ENCODE measurements at places on chromosomes 7 and 10. TPM values are rescaled to one million over a fixed set of nuclear protein-coding genes. Genes with fewer than 3 reads are reported as not detected.

DNA sequence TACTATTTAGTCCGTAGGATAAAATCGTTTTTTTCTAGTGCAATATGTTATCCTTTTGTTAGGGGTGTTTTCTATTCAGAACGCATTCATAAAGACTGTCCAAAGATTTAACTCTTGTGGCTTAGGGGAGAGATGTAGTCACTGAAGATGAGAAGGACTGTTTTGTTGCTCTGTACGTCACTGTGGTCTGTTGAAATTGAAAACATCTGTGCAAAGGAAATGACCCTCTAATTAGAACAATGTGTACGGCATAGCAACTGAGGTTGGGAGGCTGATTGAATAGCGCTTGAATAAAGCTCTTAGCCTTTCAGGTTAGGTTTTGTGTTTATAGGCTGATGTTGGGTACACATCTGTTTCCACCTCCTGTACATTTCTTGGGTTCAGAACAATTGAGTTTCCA lies 453.4 kb upstream of the AKR1E2 start:
- no peak for DNase-seq

SPAM1 gene
- total RNA-seq, result not detected

DNA sequence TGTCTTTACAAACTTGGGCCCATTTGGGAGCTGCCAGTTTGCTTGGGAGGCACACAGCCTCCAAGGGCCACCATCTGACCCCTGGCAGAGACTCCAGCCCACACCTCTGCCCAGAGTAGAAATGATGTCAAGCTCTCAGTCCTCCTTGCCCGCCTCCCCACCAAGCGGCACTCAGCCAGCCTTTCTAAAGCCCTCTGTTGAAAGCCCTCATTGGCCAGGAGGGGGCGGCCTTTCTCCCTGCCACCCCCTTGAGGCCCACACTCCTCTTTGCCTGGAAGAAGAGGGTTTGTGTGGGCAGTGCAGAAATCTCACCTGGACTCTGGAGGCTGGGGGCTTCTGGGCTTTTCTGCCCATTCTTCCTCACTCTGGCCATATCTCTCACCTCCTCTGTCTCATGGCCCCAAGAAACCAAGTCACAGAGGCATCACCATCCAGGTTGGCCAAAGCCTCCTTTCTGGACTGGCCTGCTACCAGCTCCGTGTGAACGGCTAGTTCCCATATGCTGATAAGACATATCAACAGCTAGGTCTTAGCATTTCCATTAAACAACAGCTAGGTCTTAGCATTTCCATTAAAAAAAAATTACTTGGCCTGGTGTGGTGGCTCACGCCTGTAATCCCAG lies 36.1 kb downstream of the UBTD1 start:
- peak; percentile 42 for DNase-seq

GRCh38 chr10:36248304-36248981 lies 606.3 kb upstream of the FZD8 start:
- no peak for DNase-seq

DNA sequence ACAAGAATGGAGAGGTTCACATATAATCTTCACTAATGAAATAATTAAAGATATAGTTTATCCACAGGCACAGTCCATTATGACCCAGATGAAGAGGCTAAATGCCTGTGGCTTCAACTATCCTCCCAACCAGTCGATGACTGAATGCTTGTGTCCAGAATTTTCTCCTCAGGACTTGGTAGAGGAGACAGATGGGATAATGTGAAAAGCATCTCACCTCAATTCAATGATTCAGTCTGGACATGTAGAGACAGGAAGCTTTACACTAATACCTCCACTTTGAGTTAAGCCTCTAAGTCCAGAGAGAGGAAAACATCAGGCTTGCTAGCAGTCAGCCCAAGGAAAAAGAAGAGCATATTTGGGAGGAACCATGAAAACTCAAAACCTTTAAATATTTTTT lies 59.1 kb upstream of the COL1A2 start:
- no peak for DNase-seq

URGCP gene
- total RNA-seq, result 29.8 TPM

DNA sequence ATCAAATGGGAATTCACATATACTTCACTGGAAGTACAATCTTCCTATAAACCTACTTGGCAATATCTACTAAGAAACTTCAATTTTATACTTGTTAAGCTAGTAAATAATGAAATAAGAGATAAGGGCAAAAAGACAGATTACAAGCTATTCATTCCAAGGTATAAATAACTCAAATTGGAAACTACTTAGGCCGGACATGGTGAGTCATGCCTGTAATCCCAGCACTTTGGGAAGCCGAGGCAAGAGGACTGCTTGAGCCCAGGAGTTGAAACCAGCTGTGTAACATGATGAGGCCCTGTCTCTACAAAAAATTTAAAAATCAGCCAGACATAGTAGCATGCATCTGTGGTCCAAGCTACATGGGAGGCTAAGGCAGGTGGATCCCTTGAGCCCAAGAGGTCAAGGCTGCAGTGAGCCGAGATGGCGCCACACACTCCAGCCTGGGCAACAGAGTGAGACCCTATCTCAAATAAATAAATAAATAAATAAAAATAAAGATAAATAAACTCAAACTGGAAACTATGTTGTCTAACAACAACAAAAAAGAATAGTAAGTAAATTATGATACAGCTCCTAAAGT lies 37.6 kb downstream of the ARHGAP21 start:
- DNase-seq, result no peak

DNA sequence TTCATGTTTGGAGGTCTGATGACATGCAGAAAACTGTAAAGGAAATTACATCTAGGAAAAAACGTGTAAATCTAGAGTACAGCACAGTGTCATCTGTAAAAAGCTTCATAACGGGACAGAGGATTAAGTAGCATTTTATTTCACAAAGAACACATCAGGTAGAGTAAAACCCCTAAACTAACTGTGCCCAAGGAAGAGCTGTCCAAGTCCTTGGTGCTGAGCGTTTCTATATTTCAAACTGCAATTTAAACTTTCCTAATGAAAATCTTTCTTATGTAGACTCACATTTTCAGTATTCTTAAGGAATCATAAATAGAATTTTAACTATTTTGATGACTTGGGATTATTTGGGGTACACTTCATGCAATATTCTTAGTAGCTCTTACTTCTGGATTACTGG lies 646.2 kb downstream of the IPMK start:
- DNase-seq, result no peak

GRCh38 chr10:98391578-98391991 lies 23.4 kb downstream of the PYROXD2 start:
- no peak for DNase-seq

- DNase-seq, result no peak
These were observed 5.6 kb downstream of the TMEM229A start for GRCh38 chr7:124027236-124027635.

LRRN3 gene
- not detected for total RNA-seq

DNA sequence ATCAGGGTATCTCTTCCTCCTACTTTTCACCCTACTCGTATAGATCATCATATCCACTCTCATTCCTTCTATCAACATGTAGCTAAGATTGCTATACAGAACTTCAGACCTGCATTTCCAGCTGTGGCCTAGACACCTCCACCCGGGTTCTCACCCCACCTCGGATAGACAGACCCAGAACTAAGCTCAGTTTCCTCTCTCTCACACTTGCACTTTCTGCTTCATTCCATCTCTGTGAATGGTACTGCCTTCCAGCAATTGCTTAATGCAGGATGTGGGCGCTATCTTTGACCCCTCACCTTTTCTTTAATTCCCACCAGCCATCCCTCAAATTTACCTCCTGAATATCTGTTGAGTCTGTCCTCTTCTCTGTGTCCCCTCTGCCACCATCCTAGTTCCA lies 35.7 kb downstream of the AGK start:
- no peak for DNase-seq

GRCh38 chr7:79159040-79159664 lies 294.3 kb downstream of the MAGI2 start:
- no peak for DNase-seq

FXYD4 gene
- not detected for total RNA-seq

HTR5A gene
- not detected for total RNA-seq

GRCh38 chr7:149261316-149261828 lies 624 bp upstream of the ZNF783 start:
- DNase-seq, result peak; percentile 62

- peak; percentile 26 for DNase-seq
These were observed 27.4 kb downstream of the ADAMTS14 start for GRCh38 chr10:70699659-70700174.

- DNase-seq, result no peak
These were observed 209.4 kb downstream of the POU6F2 start for GRCh38 chr7:39187130-39187529.

GRCh38 chr10:78072504-78072903 lies 38.8 kb downstream of the RPS24 start:
- no peak for DNase-seq

DNA sequence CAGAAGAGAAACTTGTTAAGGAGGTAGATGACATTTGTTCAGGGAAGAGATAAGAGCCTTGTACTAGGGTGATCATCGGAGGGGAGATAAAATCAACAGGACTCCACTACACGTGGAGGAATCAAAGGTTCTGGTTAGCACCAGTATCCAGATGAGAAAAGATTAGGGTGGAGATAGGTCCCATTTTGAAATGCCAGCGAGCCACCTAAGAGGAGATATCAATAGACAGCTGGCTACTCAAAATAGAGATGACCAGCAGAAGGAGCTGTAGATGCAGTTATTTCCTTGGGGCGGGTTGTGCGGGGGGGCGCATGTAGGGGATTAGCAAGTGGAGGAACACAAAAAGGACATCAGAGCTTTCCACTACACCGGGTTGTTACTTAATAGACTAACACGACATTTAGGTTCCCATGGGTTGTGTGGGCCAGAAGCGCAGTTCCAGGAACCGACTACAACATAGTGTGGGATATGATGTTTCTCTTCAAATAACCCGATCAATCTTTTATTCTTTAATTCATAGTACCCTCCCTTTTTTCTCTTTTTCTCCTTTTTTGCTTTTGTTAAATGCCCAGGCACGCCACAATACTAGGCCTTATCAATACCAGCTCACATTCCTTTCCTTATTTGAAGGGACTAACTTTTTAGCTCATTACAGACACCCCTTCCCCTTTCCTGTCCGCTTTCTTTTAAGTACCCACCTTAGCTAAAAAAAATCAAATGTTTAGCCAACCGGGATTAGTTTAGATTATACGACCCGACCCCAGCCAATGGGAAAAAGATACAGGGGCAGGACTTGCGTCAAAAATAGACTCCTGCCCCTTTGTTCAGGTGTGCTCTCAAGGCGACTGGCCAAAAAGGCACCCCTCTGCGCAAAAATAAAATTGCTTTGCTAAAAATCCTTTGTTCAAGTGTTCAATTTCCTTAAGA lies 2.0 kb upstream of the KIF11 start:
- peak; percentile 19 for DNase-seq

GRCh38 chr7:66964411-66964810 lies 31.0 kb downstream of the SBDS start:
- DNase-seq, result peak; percentile 8
